ENCODE measurements at places on chromosomes 16 and 17. TPM values are rescaled to one million over a fixed set of nuclear protein-coding genes. Genes with fewer than 3 reads are reported as not detected.

Gene ABCC11
- 0.32 TPM for polyA plus RNA-seq

Gene PSMD11
- polyA plus RNA-seq = 20.1 TPM

Gene ADAMTS18
- polyA plus RNA-seq = 1.00 TPM

Gene NPIPA5
- polyA plus RNA-seq = 92.2 TPM

Gene PRKAR1A
- 501 TPM for polyA plus RNA-seq

Gene TEKT5
- polyA plus RNA-seq = 0.30 TPM

Gene ENKD1
- polyA plus RNA-seq = 29.8 TPM

Gene TBC1D3H
- not detected for polyA plus RNA-seq

Gene NEUROD2
- polyA plus RNA-seq = not detected

- no peak overlapping the region for H3K4me3 ChIP-seq
- peak overlapping the region; percentile 91 for H3K27ac ChIP-seq
- H3K36me3 ChIP-seq = no peaks in the 10 kb centered on the region
- H3K27me3 ChIP-seq = no peaks in the 10 kb centered on the region
- DNase-seq = peak; percentile 51
Observed at GRCh38 chr17:40107522-40108174, 7.3 kb upstream of the NR1D1 start.

DNA sequence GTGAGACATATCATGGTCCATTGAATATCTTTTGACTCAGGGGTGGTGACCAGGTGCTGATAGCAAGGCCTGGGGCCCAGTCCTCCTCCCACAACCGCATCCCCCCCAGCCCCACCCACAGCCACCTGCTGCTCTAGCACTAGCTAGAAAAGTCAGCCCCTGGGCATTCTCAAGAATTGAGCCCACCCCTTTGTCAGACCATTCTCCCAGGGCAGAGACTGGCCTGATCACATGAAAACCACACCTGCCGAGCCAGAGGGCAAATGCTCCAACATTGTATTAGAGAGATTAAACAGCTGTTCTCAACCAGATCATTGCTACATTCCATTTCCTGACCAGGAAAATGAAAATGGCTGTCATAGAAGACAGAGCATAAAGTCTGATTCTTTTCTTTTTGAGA, 62.4 kb downstream of the RAB11FIP4 start:
- H3K27ac ChIP-seq = no peak overlapping the region
- no peak overlapping the region for H3K4me3 ChIP-seq
- DNase-seq = no peak
- H3K4me1 ChIP-seq = no peaks in the 10 kb centered on the region

- no peaks in the 10 kb centered on the region for H3K4me1 ChIP-seq
- H3K4me3 ChIP-seq = no peak overlapping the region
- no peak overlapping the region for H3K27ac ChIP-seq
- H3K36me3 ChIP-seq = no peaks in the 10 kb centered on the region
Observed at GRCh38 chr16:18855196-18855595, 53.8 kb upstream of the ARL6IP1 start.

DNA sequence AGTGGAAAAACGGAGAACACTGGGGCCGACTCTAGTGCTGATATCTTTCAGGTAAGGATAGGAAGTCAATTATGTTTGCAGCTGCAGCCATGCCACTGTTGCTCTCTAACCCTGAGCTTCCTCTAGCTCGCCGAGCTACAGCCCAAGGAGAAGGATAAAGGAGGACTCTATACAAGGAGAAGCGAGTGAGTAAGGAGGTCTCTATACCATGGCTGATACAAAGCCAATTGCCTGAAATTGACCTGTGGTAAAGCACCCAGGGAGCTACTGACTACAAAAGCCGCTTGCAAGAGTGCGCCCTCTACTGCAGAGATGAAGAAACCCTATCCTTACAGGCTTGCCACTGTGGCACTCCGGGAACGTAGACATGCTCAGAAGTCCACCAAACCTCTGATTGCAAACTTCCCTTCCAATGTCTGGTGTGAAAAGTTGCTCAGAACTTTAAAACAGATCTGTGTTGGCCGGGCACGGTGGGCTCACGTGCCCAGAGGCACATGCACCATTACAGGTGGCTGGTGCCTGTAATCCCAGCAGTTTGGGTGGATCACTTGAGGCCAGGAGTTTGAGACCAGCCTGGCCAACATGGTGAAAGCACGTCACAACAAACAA, 10.8 kb upstream of the SLC46A1 start:
- no peak overlapping the region for H3K4me3 ChIP-seq
- H3K27me3 ChIP-seq = no peaks in the 10 kb centered on the region
- H3K27ac ChIP-seq = no peak overlapping the region
- no peaks in the 10 kb centered on the region for H3K36me3 ChIP-seq
- DNase-seq = no peak
- no peaks in the 10 kb centered on the region for H3K4me1 ChIP-seq

GRCh38 chr17:48351911-48352332, 78.1 kb downstream of the SKAP1 start:
- H3K27me3 ChIP-seq = no peaks in the 10 kb centered on the region
- no peak for DNase-seq
- no peak overlapping the region for H3K4me3 ChIP-seq
- no peaks in the 10 kb centered on the region for H3K4me1 ChIP-seq
- no peaks in the 10 kb centered on the region for H3K36me3 ChIP-seq

DNA sequence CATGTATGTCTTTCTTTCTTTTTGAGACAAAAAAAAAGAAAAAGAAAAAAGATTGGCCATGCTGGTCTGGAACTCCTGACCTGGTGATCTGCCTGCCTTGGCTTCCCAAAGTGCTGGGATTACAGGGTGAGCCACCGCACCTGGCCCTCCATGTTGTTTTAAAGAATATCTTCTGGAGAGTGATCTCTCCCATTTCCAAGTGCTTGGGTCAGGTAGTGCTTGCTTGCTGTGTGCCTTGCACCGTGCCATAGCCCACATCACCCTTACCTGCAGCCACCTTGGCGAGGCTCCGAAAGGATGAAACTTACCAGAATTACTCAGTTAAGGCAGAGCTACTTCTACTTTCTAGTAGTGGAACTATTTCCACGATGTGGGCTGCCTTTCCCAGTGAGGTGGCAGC, 19.0 kb upstream of the KDM6B start:
- H3K4me3 ChIP-seq = no peak overlapping the region
- H3K27ac ChIP-seq = no peak overlapping the region
- H3K4me1 ChIP-seq = no peaks in the 10 kb centered on the region
- no peaks in the 10 kb centered on the region for H3K36me3 ChIP-seq
- DNase-seq = no peak
- H3K27me3 ChIP-seq = no peaks in the 10 kb centered on the region

- no peaks in the 10 kb centered on the region for H3K4me1 ChIP-seq
- no peak overlapping the region for H3K27ac ChIP-seq
- H3K36me3 ChIP-seq = no peaks in the 10 kb centered on the region
- no peaks in the 10 kb centered on the region for H3K27me3 ChIP-seq
- no peak overlapping the region for H3K4me3 ChIP-seq
Observed at GRCh38 chr17:48426019-48426665, 3.9 kb downstream of the SKAP1 start.

- no peak for DNase-seq
- no peaks in the 10 kb centered on the region for H3K36me3 ChIP-seq
- no peaks in the 10 kb centered on the region for H3K27me3 ChIP-seq
- peaks cover 7% of the 10 kb centered on the region for H3K4me1 ChIP-seq
- no peak overlapping the region for H3K4me3 ChIP-seq
- H3K27ac ChIP-seq = no peak overlapping the region
Observed at GRCh38 chr16:48612611-48613010, 2.6 kb upstream of the N4BP1 start.

- no peak overlapping the region for H3K27ac ChIP-seq
- no peaks in the 10 kb centered on the region for H3K36me3 ChIP-seq
- no peak overlapping the region for H3K4me3 ChIP-seq
Observed at GRCh38 chr16:56611281-56611833, 3.0 kb downstream of the MT2A start.

DNA sequence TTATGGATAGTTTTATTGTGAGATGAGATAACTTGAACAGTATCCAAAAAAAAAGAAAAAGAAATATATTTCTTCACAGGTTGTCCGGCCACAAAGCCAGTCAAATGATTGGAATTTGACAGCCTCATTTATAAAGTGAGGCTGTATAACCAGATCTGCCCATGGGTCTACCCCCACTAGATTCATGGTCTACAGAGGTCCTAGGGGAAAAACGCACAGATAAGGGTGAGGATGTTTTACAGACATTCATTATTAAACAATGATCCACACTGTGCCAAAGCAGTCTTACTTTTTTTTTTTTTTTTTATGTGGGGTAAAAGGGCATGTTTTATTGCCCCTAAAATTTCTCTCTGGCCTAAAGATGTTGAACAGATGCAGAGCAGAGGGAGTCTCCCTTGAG, 1503.0 kb upstream of the CDH8 start:
- no peaks in the 10 kb centered on the region for H3K36me3 ChIP-seq
- no peak overlapping the region for H3K27ac ChIP-seq
- no peaks in the 10 kb centered on the region for H3K27me3 ChIP-seq
- H3K4me1 ChIP-seq = no peaks in the 10 kb centered on the region
- no peak for DNase-seq
- H3K4me3 ChIP-seq = no peak overlapping the region

- H3K36me3 ChIP-seq = no peaks in the 10 kb centered on the region
- H3K27me3 ChIP-seq = no peaks in the 10 kb centered on the region
- H3K4me1 ChIP-seq = peaks cover 22% of the 10 kb centered on the region
- no peak for DNase-seq
- no peak overlapping the region for H3K4me3 ChIP-seq
Observed at GRCh38 chr16:28185696-28186095, 26.1 kb downstream of the XPO6 start.

- H3K4me1 ChIP-seq = peaks cover 10% of the 10 kb centered on the region
Observed at GRCh38 chr17:75561927-75562603, 25.5 kb upstream of the MYO15B start.

- H3K4me1 ChIP-seq = no peaks in the 10 kb centered on the region
- H3K4me3 ChIP-seq = no peak overlapping the region
- no peak overlapping the region for H3K27ac ChIP-seq
- H3K27me3 ChIP-seq = no peaks in the 10 kb centered on the region
- H3K36me3 ChIP-seq = no peaks in the 10 kb centered on the region
Observed at GRCh38 chr16:8736123-8736668, 61.2 kb downstream of the TMEM186 start.

DNA sequence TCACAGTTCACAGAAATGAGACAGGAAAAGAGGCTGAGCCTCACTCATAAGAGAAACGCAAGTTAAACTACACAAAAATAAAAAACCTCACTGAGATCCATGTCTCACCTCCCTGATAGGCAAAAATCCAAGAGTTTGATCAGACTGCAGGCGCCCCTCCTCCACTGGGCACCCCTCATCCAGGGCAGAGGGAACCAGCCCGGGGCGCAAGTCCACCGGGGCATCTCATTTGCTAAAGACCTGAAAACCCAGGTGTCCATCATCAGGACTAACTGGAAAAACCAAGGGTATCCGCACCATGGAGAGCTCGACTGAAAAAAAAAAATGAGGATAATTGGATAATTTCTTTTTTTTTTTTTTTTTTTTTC, 2.6 kb downstream of the HBZ start:
- no peak overlapping the region for H3K27ac ChIP-seq
- peaks cover 6% of the 10 kb centered on the region for H3K4me1 ChIP-seq
- DNase-seq = no peak
- no peaks in the 10 kb centered on the region for H3K36me3 ChIP-seq

- H3K36me3 ChIP-seq = no peaks in the 10 kb centered on the region
- no peak for DNase-seq
- H3K27me3 ChIP-seq = no peaks in the 10 kb centered on the region
- no peak overlapping the region for H3K4me3 ChIP-seq
- H3K27ac ChIP-seq = no peak overlapping the region
Observed at GRCh38 chr17:19583871-19584270, 50.2 kb downstream of the SLC47A1 start.

DNA sequence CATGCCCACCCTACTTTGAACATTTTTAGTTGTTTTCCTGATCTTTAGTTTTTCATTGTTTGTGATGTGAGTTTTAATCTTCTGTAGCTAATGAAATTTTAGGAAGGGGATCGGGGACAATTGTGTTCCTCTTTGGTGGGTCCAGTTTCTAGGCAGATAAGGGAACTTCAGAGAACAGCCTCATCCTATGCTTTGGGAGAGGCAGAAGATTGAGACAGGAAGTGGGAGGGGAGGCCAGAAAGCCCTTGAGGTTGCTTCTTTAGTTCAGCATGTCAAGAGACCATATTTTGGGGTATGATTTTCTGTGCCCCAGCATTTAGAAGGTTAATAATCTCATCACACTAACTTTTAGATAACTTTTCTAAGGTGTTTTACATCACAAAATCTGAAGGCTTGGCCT, 191.0 kb downstream of the TANC2 start:
- H3K27ac ChIP-seq = no peak overlapping the region
- no peaks in the 10 kb centered on the region for H3K36me3 ChIP-seq
- no peaks in the 10 kb centered on the region for H3K4me1 ChIP-seq
- no peak for DNase-seq
- no peak overlapping the region for H3K4me3 ChIP-seq

DNA sequence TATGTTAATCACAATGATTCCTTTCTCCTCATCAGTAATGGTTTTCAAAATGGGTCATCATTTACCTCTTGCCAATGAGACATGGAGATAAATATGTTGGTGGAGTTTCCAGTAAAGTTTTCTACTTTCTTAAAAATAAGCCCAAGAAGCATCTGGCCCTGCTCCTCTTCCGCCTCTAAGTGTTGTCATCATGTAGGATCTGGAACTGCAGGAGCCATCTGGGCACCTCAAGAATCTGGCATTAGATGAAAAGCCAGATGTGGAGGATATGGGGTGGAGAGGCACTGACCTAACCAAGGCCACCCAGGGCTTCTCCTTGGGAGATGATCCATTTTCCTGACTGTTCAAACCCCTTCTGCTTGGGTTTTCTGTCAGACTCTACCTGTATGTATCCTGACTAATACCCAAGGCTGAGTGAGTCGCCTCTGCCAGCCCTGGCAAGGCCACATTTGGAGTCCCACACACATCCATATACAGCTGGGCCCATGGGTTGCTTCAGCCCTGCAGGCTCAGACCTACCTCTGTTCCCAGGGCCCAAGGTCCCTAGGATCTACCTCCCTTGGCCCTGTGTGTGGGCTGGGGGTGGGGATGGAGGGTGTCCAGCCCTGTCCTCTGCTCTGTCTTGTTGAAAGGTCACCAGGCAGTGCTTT, 24.6 kb downstream of the CCDC182 start:
- no peaks in the 10 kb centered on the region for H3K36me3 ChIP-seq
- no peak overlapping the region for H3K4me3 ChIP-seq
- no peak overlapping the region for H3K27ac ChIP-seq

GRCh38 chr17:17842111-17842876, 5.5 kb upstream of the SREBF1 start:
- no peaks in the 10 kb centered on the region for H3K27me3 ChIP-seq
- H3K4me3 ChIP-seq = no peak overlapping the region
- H3K4me1 ChIP-seq = peaks cover 14% of the 10 kb centered on the region
- DNase-seq = no peak

- H3K27me3 ChIP-seq = no peaks in the 10 kb centered on the region
- DNase-seq = no peak
- no peaks in the 10 kb centered on the region for H3K4me1 ChIP-seq
- no peak overlapping the region for H3K4me3 ChIP-seq
Observed at GRCh38 chr17:34781571-34782108, 179.6 kb downstream of the CCT6B start.

Measured in ovary (tissue), 10 donors.